ENCODE measurements at places on chromosomes 2 and 18. TPM values are rescaled to one million over a fixed set of nuclear protein-coding genes. Genes with fewer than 3 reads are reported as not detected.

Gene AMER3
- 0.03 TPM for polyA plus RNA-seq

Gene DOK6
- 15.5 TPM for polyA plus RNA-seq

Gene UNC80
- polyA plus RNA-seq = 1.8 TPM

DNA sequence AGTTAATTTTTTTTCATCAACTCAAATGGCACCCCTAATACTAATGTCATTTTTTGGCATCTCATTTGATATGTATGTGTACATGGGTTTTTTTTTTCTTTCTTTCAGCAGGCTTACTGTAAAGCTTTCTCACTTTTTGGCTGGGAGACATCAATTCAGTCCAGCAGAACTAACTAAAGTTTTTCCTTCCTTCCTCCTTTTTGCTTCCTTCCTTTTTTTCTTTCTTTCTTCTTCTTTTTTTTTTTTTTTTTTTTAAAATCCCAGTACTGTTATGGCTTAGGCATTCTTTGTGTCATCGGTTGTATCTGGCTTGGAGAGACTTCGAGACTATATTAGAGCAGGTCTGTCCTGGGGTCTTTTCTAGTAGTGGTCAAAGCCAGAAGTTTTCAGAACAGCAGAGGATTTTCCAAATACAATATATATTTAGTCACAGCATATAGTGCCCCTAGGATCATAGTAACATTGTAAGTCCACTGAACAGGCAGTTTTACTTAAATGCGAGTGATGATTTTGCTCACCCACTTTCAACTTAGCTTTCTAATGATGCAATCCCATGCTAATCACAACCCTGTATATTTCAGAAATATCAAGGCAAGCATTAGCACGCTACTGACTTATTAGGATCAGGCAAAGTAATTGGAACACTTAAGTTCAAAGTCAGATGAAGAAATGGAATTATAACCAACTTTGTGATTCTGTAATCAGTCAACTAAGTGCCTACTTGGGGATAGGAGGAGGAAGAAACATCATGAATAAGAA, 4.0 kb downstream of the KLHL29 start:
- no peak for DNase-seq

DNA sequence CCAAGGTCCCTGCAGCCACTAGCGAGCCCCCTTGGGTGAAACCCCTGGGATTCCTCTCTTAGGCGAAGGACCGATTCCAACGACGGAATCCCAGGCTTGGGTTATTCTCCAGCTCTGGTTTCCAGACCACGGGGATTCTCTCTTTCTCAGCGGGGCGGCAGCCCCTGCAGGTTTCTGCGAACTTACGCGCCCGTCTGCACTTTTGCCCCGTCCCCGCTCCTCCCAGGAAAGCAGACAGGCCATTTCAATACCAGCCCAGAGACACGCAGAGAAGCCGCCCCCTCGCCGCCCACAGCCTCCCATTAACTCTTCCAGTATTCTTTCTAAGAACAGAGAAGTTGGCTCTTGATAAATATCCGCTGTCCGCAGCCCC, 1.2 kb downstream of the CBLN2 start:
- no peak for DNase-seq

GRCh38 chr2:226660526-226660925, 139.1 kb downstream of the IRS1 start:
- no peak for DNase-seq

GRCh38 chr2:36266536-36267121, 88.9 kb upstream of the CRIM1 start:
- DNase-seq = no peak

DNA sequence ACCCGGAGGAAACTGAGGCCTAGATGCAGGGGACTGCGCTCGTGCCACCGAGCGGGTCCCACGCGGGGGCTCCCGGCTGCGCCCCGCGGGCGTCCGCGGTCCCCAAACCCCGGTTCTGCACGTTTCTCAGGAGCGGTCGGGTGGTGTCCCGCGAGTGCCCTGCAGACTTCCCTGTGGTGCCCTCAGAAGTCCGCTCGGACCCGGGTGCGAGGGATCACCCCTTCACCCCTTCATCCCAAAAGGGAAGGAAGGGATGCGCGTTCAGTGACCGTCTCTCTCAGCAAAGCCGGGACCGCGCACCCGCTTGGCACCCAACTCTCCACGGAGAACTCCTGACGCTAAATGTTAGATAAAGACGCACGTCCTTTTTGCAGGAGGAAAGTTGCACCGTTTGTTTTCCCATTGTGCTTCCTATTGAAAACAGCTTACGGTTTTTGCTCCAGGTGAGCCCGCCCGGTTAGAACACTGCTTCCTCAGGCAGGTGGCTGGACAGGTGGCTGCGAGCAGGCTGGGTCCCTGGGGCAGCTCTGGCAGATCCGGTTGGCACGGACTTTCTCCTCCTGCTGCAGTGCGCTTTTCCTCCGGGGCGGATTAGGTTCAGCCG, 779 bp downstream of the DGKD start:
- DNase-seq = no peak
